ENCODE measurements at places on chromosomes 7 and 10. TPM values are rescaled to one million over a fixed set of nuclear protein-coding genes. Genes with fewer than 3 reads are reported as not detected.

Gene PAX4
- not detected for polyA plus RNA-seq

Gene GPR15LG
- not detected for polyA plus RNA-seq

Gene EXOC6
- 5.8 TPM for polyA plus RNA-seq

Gene ADRA2A
- not detected for polyA plus RNA-seq

Gene KIF20B
- 25.6 TPM for polyA plus RNA-seq

Gene ZNF488
- not detected for polyA plus RNA-seq

Gene PSD
- polyA plus RNA-seq: 4.5 TPM

Gene TRIM73
- 2.8 TPM for polyA plus RNA-seq

Gene PCDH15
- polyA plus RNA-seq: not detected

Gene MYO1G
- 51.1 TPM for polyA plus RNA-seq

Gene HBP1
- polyA plus RNA-seq: 63.9 TPM

Data from naive thymus-derived CD4-positive, alpha-beta T cell (primary cell).